T1000 (cell line): ENCODE measurements at places on chromosomes 7 and 10.

DNA sequence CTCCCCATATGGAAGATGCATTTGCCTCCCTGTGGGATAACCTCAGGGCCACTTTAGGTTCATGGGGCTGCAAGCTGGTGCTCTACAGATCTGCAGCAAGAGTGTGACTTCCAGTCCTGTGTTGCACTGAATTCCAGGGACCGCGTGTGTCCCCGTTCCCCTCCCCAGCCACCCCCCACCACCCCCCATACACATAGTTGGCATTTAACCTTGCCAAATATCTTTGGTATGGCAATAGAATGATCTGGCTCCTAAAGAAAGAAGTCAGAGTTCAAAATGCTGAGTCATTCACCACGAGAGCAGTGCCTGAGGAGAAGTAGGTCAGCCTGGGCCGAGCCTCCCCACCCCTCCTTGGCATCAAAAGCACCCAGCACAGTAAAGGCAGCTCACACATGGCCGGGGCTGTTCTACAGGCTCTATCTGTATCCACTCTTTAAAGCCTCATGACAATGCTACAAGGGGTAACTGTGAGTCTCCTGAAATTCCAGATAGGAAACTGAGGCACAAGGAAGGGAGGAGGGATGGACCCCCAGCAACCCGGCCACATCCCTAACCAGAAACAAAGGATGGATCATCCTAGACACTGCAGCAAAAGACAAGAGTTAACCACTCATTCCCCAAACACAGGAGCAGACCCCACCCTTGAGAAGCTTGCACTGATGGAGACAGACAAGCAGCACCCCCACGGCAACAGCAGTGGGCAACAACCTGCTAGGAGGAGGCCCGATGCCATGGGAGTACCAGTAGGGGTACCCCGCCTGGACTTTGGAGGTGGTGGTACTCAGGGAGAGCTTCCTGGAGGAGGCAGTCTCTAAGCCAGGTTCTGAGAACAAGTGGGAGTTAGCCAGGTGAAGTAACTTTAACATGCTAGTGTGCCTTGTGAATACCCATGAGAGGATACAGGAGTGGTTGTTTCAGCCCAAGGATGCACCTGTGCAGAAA lies 70.3 kb upstream of the NANOS1 start:
- peak; percentile 50 for DNase-seq

DNA sequence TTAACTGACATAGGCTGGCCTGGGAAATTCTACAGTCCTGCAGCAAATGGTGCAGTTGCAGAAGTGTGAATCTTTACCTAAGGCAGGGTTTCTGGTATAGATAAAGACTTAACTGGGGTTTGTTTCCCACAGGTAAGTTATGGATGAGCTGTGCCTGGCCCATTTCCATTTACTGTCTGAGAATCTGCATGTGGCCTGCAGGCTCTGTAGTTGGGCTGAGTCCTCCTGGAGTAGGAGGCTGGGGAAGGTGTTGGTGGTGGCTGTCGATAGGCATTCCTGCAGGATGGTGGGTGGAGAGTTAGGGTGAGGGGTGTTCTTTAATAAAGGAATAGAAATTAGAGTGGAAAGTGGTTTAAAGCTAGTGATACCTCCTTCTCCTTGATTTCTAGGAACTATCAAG lies 193.5 kb downstream of the AUTS2 start:
- no peak for DNase-seq

DNA sequence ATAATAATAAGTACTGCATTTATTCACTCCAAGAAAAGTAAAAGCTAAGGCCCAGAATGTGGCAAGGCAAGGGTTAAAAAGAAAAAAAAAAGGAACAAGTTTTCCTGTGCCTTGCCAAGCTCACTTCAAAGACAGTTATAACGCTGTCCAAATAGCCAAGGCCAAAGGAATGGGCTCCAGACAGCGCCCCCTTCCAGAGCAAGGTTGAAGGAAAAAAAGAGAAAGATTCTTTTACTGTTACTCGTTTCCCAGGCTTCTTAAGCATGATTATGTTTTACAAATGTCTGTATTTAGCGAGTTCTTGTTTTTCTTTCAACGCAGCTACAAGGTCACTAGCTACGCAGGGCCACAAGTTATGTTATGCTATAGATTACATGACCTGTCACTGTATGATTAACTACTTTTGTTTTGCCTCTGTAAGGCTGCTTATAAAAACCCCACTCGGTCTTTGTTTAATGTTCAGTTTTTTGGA lies 9.1 kb upstream of the EIF4H start:
- no peak for DNase-seq

DNA sequence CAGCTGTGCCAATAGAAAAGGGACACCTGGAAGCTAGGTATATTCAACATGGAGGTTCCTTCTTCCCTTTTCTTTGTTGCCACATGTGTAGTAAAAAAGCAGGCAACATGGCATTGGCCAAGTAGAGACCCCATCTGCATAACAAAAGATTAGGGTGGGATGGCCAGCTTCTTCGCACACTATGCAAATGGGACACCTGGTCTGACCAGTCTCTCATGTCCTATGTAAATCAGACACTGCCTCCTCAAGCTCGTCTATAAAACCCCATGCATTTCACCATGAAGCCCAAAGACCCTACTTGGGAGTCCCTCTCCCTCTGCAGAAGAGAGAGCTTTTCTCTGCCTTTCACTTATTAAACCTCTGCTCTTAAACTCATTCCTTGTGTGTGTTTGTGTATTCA lies 53.9 kb downstream of the MYL10 start:
- no peak for DNase-seq

DNA sequence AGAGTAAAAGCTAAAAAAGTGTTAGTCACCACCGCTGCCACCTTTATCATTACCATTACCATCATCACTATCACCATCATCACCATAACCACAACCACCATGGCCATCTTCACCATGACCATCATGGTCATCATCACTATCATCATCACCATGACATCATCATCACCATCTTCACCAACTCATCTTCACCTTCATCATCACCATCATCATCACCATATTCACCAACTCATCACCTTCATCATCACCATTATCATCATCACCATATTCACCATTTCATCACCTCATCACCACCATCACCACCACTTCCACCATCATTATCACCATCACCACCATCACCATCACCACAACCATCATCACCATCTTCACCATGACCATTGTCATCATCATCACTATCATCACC lies 46.5 kb upstream of the PDGFA start:
- DNase-seq, result no peak

DNA sequence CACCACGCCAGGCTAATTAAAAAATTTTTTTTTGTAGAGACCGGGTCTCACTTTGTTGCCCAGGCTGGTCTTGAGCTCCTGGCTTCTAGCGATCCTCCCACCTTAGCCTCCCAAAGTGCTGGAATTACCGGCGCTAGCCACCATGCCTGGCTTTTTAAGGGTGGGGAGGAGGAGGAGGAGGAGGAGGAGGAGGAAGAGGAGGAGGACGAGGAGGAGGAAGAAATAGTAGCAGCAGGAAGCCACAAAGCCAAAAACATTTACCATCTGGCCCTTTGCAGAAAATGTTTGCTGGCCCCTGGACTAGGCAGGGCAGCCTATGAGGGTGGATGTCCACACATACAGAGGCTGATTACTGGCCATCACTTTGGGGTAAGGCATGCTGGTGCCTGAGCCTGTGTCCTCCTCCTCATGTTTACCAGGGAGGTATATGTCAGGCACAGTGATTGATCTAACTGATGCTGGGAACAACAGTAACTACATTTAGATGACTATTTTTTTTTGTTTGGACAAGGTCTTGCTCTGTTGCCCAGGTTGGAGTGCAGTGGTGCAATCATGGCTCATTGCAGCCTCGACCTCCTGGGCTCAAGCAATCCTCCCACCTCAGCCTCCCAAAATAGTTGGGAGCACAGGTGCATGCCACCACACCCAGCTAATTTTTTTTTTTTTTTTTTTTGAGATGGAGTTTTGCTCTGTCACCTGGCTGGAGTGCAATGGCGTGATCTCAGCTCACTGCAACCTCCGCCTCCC lies 122.1 kb downstream of the HIP1 start:
- no peak for DNase-seq

- DNase-seq, result no peak
These were observed 149.9 kb downstream of the CPED1 start for GRCh38 chr7:121138262-121138933.
